COLO829 (cell line): ENCODE measurements at places on chromosomes 4 and X.

DNA sequence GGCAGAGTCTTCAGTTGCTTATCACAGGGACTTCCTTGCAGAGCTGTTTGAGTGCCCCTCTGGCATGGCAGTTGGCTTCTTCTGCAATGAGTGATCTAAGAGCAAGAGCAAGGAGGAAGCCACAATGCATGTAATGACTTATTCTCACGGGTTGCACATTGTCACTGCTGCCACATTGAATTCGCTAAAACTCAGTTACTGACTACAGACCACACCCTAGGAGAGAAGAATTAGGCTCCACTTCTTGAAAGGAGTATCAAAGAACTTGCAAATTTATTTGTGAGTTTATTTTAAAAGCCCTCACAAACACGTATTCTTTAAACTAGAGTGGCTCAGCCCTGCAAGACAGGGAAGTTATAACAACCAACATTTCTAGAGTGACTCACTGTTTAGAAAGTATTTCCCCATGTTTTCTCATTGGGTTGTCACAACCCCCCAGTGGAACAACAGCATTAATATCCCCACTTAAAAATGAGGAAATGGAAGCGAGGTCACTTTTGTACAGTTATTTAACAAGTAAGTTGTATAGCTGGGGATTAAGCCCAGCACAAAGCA is 32.4 kb upstream of the RBPJ start:
- DNase-seq, result no peak

DNA sequence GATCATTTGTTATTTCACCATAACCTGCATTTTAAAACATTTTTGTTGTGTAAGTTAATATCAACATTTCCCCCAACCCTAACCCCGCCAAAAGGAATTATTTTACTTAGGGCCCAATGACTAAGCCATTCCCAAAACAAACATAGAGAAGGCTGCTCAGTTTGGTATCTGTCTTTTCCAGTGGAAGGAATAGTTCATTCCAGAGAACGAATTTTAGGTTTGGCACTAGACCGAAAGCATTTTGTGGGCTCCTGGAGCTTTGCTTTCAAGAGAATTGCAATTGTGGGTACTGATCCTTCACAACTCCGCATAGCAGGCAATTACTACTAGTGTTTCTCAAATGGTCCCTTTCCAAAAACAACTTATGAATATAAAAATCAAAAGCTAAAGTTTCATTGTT is 226.7 kb upstream of the MAD2L1 start:
- no peak for DNase-seq

GRCh38 chr4:1725521-1725920 is 4.2 kb downstream of the TACC3 start:
- DNase-seq, result no peak

GRCh38 chr4:143257356-143257755 is 72.6 kb downstream of the USP38 start:
- no peak for DNase-seq

GRCh38 chr4:3262208-3263052 is 13.5 kb downstream of the MSANTD1 start:
- no peak for DNase-seq

GRCh38 chrX:12488771-12489170 is 302.4 kb upstream of the PRPS2 start:
- peak; percentile 7 for DNase-seq

DNA sequence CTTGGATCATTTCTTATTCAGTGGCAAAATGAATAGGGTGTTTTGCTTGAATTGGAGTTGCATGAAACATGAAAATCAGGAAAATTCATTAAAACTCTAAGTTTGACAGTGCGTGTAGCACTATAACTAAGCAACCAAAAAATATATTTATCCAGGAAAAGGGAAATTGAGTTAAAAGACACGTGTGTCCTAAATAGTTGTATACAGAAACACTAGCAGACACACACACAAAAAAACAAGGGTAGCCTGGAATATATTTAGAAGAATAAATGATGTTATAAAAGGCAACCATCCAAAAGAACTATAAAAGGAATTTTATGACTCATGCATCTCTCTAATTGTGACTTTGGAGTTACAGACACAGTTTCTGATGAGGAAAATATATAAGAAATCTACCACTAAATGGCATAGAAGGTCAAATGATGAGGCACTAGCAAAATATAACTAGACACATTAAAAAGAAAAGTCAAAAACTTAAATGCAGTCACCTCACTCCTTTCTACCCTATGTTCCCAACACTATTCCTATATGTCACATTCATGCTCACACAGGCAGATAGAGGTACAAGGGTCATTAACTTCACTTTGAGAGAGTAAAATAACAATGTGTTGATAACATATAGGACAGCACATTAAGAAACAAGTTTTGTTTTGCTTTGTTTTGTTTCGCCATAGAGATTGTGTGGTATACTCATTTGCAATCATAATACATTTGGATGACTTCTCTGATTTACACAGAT is 793.6 kb upstream of the INTU start:
- DNase-seq, result peak; percentile 11

DNA sequence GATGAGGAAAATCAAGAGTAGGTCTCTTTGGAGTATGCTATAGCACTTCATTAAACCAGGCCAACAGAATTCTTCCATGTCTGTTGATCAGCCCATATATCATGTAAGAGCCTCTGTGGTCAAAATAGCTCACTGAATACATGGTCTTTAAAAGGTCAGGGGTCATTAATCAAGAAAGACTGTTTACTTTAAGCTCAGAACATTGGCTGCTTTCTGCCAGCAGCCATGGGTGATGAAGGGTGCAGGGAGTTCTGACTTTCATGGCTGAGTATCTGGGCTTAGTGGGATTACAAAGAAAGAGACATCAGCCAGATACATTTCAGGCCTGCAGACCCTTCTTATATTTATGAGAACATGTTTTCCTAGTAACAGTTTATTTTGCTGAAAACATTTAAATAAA is 7.1 kb upstream of the C4orf54 start:
- no peak for DNase-seq

DNA sequence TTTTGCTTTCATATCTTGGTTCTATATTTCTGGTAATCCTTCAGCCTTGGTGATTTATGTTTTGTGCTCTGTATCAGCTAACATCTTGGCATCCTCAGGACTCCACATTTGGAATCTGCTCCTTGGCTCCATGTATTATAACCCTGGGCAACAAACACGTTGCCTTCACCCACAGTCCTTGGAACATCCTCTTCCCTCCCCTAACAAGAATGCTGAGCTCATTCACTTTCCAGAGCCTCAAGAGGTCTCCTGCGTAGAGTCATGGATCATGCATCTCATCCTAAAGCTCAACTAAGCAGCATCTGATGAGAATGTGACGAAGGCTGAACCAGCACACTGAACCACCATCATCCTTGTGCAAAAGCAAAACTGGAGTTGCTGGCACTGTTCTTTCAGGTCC is 60.5 kb upstream of the C1GALT1C1 start:
- no peak for DNase-seq

DNA sequence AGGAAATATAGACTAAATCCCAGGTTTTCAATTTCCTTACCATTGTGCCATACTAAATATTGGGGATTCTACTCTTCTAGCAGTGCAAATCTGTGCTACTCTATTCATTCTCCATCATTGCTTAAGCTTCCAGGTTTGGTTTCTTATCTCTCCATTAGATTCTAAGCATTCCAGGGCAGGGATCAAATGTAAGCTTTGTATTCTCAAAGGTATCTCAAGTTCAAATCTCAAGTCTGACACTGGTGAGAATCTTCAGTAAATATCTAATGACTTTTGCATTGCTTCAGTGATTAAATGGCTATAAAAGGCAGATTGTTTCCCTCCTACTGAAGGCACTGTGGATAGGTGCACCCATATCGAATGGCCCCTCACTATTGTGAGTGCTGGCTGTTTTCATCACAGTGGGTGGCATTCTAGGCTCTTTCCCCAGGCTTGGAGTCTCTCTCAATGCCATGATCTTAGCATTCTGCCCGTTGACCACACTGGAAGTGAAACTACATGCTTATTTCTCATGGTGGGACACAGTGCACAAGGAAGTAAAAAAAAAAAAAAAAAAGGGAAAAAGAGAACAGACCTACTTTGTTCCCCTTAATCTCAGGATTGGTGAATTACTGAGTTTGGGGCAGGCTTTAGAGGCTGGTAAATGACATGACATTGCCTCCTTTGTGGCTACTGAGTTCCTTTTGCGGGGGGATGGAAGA is 28.7 kb downstream of the FAM9C start:
- DNase-seq, result peak; percentile 50

DNA sequence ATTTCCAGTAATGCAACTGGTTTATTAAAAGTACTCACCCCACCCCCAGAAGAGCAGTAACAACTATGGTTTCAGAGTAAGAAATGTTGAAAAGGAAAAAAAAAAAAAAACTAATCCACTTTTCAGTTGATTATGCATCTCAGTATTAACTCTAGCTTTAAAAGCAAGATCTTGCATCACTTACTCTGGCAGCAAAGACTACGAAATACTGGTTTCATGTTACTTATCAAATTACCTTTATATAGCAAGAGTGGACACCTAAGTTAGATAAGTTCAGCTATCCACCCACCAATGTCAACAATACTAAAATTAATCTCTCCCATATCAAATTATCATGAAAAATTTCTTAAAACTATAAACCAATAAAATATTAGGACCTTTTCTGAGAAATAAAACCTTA is 105.0 kb downstream of the ABCB7 start:
- DNase-seq, result no peak

GRCh38 chrX:1529328-1529727 is 7.7 kb downstream of the P2RY8 start:
- DNase-seq, result no peak

DNA sequence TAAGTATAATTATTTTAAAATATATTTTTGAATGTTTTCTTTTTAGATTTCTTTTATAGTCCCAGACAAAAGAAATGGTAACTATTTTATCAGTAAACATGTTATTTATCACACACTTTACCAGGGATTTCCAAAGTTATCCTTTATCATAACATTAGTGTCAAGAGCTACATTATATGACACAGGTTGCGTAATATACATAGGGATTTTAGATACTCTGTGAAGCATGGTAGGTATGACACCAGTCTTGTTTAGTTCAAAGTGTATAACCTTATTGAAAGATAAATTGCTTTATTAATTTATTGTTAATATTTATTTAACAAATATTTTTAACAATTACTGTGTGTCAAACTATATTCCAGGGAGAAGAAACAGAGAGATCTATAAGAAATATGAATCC is 163.3 kb upstream of the PABPC4L start:
- DNase-seq, result no peak

DNA sequence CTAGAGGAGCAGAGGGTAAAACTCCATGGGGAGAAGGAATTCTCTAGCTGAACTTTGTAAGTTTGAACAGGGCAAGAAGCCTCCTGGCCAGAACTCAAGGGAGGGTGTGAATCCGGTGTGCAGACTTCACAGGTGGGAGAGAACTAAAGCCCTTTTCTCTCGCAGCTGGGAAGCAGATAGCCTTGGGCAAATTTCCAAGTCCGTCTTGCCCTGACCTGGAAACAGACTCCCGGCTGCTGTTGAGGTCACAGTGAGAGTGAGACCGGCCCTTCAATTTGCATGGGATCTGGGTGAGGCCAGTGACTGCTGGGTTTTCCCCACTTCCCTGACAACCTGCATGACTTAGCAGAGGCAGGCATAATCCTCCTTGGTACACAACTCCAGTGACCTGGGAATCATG is 94.5 kb upstream of the ZNF827 start:
- DNase-seq, result no peak

GRCh38 chrX:9794495-9794894 is 8.3 kb downstream of the SHROOM2 start:
- DNase-seq, result no peak

DNA sequence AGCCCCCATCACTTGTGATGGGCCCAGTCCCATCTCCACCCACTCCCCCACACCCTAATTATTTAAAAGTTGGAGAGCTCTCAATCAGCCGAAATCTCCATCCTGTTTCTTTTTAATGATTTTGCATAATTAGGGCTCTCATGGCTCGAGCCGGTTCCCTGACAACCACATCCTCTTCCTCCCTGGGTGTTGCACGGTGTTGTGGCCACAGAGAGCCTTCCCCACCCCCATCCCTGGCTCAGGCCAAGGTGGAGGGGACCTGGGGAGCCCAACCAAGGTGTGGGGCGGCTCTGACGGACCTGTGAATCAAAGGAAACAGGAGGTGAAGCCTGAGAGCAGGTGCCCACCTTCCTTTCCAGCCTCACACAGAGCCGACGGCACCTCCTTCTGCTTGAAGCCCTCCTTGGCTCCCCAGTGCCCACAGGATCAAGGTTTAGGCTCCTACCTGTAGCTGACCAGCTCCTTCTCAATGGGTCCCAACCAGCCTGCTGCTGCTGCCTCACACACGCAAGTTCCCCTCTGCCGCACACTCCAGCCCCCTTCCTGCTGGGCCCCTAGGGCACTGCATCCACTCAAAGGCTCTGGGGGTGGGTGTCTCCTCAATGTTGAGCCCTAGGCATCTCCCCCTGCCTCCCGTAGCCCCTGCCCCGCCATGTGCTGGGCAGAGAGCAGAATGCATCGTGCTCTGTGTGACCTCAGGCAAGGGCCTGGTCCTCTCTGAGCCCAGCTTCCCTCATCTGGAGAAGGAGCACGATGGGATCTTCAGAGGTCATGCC is 68.7 kb downstream of the WFS1 start:
- DNase-seq, result no peak

GRCh38 chr4:98646422-98646821 is 12.0 kb downstream of the TSPAN5 start:
- DNase-seq, result no peak

- no peak for DNase-seq
These were observed 1623.2 kb upstream of the PABPC4L start for GRCh38 chr4:135824759-135825296.

DNA sequence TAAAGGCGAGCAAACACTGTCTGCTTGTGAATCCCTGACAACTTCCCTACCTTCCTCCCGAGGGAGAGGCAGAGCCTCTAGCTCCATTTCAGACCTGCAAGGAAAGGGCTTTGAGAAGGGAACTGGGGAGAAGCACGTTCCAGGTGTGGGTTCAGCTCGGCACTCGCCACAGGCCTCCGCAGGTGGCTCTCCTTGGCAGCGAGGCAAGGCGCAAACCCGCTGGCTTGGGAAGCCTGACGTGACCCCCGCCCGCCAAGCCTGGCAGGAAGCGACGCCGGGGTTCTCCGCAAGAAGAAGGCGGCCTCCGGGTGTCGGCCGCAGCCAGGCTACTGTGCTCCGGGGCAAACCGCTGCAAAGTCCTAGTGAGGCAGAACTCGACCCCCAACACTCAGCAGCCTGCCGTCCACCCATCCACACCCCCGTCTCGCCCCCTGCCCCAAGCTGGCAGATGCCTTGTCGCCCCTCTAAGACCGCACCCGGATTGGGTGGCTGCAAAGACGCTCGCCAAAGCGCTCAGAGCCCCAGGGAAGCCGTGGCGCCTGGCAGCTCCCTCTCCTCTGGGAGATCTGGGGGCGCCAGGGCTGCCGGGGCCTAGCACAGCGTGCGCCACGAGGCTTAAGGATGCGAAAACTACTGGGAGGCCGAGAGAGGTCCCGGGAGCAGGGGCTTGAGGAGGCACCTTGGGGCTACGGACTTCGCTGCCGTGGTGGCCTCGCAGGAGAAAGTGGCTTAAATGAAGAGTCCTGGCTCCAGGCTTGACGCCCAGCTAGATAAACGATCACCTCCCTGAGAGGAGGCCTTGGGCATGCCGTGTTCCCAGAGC is 21.8 kb downstream of the NKX3-2 start:
- DNase-seq, result no peak

DNA sequence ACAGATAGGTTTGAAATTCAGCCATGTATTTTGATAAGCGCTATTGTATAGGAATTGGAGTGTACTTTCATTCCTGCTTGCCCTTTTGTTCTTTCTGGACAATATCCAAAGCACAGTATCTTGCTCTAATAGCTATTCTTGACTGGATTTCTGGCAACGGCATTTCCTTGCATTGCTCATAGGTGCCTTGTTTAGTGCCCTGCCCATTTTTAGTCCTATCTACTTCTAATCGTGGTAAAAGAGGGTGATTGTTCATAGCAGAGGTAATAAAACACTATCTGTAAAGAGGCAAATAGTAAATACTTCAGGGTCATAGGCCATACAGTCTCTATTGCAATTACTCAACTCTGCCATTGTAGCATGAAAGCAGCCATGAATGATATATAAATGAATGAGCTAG is 155.9 kb downstream of the IL1RAPL2 start:
- DNase-seq, result no peak
